ENCODE measurements at places on chromosomes 6 and 20.

DNA sequence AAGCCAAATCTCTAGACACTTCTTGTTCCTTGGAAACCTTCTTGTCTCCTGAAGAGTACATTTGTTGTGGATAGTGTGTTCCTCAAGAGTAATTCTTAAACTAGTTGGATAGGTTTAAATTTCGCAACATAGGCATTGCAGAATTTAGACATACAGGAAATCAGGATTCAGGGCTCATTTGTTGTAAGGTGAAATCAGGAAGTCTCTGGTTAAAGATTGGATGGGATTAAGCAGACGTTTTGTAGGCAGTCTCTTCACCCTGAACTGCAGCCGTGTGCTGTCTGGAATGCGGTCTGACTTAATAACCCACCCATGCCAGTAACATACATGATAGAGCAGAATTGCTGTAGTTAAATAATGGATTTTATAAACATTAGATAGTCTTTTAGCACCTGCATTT is 21.7 kb downstream of the HIVEP1 start:
- peak; percentile 13 for DNase-seq

DNA sequence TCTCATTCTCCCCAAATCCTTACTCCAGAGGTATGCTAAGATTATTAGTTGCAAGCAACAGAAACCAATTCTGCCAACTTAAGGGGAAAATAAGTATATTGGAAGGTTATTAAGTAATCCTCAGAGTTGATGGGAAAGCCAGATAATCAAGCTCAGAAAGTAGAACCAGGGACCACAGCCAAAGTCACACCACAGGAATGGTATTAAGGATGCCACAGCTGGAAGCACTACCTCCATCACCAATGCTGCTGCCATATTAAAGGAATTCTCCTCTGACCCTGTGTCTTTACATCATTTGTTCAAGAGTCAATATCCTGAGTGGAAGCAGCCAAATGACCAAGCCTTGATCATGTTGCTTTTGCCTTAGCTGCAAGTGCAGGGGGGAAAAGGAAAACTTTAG is 9.9 kb downstream of the PROCR start:
- DNase-seq = no peak

- DNase-seq = no peak
These were observed 1.4 kb upstream of the EEF1A2 start for GRCh38 chr20:63500151-63500901.

- no peak for DNase-seq
These were observed 10.4 kb downstream of the ZSWIM3 start for GRCh38 chr20:45867819-45868176.

DNA sequence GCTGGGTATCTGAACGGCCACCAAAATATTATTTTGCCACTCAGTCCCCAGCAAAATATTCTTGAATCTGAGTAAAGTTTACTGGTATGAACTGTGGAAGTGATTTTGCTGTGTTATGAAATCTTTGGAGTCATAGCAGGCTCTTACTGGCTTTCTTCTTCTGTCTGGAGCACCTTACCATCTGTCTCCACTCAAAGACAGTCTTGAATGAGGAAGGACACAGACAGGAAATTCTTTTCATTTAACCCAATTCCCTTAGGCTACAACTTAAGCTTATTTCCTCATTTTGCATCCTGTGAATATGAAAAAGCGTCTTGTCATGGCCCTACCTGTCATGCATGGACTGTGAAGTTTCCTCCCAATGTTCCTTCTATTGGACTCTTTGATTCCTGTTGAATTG is 24.7 kb downstream of the FNDC1 start:
- DNase-seq = no peak

- no peak for DNase-seq
These were observed 21.8 kb downstream of the RNF182 start for GRCh38 chr6:13946506-13946905.

DNA sequence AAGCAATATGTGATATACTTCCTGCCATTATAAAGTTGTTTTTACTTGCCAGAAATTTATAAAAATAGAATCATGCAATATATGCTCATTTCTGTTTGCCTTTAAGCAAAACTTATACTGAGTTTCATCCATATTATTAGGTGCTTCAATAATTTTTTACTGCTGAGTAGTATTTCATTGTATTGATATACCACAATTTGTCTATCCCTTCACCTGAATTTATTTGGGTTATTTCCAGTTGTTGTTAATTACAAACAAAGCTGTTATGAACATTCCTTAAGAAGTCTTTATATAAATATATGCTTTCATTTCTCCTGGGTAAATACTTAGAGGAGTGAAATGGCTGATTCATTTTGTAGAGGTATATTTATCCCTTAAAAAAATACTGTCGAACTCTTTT is 864.1 kb downstream of the HACE1 start:
- DNase-seq = no peak

DNA sequence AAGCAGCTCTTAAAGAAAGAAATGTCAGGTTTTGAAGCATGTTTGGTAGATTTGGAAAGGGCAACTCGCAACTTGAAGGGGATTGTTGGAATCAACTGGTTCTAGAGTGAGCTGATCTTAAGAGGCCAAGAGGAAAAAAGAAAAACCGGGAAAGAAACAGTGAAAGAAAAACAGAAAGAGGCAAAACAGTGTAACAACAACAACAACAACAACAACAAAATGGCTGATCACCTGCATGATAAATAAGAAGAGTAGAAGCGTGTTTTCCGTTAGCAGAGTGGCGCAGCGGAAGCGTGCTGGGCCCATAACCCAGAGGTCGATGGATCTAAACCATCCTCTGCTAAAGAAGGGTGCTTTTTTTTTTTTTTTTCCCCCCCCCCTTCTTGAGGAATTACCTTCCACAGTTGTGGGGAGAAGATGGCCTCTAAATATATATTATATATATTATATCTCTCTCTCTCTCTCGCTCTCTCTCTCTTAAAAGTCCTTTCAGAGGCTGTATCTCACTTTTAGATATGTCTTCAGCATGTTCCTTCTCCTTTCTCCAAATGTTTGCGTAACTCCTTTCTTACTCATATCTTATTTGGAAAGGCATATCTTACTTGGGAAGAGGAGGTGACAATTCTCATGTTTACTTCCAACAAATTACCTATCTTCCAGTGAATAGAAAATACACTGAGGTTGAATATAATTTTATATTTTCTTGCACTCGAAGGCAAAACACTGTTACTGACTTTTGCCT is 134.4 kb downstream of the OR2B2 start:
- DNase-seq = no peak

DNA sequence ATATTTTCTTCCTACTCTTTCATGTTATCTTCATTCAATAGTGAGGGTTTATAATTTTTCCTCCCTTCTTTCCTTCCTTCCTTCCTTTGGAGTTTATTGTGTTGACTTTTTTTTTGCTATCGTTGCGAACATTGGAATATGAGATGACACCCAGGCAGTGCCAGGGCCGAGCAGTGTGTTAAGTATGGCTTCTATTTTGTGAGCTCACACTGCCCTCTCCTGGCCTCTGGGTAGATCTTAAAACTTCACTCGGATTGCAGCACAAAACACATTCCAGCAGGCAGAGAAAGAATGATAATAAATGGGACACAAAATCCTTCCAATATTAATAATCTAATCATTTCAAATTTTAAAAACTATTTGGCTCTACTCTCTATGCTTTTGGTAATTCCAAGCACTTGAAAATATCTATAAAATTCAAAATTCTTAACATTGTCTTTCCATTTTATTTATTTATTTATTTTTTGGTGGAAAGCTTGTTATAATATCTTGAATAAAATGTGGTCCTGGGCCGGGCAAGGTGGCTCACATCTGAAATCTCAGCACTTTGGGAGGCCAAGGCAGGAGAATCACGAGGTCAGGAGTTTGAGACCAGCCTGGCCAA is 147.4 kb upstream of the OLIG3 start:
- DNase-seq = peak; percentile 80
